MCF 10A (cell line): ENCODE measurements at places on chromosomes 7 and 10.

GRCh38 chr7:47300472-47301104, 281.3 kb downstream of the TNS3 start:
- DNase-seq = no peak

GRCh38 chr10:5434017-5434753, 21.8 kb downstream of the NET1 start:
- DNase-seq = peak; percentile 64

- DNase-seq = no peak
Observed at GRCh38 chr7:109895536-109895935, 1195.4 kb upstream of the LRRN3 start.

- DNase-seq = peak; percentile 48
Observed at GRCh38 chr10:117677890-117678500, 135.4 kb downstream of the EMX2 start.

DNA sequence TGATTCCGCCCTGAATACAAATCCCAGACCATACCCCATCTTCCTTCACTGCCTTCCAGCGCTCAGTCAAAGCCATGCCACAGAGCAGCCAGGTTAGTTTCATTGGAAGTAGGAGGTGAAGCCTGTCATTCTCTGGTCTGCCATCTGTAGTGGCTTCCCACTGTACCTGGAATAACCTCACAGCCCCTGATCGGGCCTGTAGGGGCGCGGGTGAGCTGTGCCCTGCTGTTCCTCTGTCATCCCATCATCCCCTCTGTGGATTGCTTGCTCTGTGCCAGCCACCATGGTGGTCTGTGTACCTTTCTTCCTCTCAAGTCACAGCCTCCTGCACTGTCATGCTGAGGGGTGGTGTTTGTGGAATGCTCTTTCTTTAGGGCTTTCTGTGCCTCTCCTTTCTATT, 155.1 kb downstream of the ZNF22 start:
- no peak for DNase-seq

- DNase-seq = peak; percentile 64
Observed at GRCh38 chr10:58642283-58642682, 129.6 kb downstream of the BICC1 start.

DNA sequence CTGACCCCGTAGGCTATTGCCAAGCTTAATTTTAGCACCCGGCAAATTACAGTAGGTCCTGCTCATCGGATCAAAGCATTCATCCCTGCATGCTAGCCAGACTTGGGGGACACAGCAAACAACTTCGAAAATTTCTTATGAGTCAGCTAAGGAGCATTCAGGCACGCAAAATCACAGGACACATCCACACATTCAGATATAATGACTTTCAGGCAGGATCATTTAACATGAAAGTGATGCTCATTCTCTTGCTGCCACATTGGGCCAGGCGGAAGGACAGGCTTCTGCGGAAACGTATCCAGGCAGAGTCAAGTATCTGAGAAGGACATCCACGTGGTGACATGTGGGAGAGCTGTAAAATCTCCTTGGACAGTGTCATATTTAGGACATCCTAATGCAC, 474.0 kb upstream of the NRP1 start:
- DNase-seq = no peak

- peak; percentile 71 for DNase-seq
Observed at GRCh38 chr10:119197921-119198320, 9.4 kb upstream of the GRK5 start.

DNA sequence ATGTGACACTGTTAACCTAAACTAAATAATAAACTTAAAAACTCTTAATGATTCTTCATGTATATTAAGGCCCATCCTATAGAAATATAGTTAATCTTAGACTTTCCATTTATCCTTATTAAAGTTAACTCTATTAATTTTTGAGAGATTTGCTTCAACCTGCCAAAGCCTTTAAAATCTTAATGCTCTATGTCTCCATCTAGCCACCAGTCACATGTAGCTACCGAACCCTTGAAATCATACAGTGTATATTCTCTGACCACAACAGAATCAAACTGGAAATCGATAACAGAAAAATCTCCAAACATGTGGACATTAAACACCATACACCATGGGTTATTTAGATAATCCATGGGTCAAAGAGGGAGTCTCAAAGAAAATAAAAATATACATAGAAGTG, 51.9 kb downstream of the ASZ1 start:
- peak; percentile 3 for DNase-seq

DNA sequence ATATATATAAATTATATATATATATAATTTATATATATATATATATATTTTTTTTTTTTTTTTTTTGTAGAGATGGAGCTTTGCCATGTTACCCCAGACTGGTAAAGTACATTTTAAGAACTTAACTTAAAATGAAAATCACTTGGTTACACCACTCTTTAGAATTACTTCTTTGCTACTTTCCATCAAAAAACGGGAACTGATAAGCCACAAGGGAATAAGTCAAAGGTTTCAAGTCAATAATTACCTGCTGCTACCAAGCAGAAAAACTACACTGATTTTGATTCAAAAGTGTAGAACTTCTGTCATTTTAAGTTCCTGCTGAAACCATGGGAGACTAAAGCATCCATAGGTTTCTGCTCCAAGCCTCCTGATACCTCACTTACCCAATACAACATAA, 12.2 kb downstream of the PPA1 start:
- DNase-seq = no peak

DNA sequence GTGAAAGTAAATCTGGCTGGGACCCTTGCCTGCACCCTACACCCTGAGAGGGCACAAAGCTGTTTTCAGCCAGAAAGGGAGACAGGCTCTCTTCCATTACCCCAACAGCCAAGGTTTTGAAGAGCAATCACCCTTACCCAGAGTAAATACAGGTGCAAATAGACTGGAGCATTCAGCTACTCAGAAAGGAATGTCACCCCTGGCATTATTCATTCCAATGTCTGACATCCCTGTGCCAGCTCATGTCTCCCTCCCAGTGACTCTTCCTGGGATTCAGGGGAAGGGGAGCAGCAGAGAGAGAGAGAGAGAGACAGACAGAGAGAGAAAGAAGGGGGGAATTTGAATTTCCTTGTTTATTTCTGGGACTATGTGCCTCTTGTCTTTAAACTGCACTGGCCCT, 611.8 kb downstream of the SORCS3 start:
- no peak for DNase-seq

GRCh38 chr7:130960208-130960988, 226.4 kb upstream of the KLF14 start:
- peak; percentile 96 for DNase-seq

- no peak for DNase-seq
Observed at GRCh38 chr7:158351481-158351880, 236.1 kb downstream of the PTPRN2 start.

GRCh38 chr7:122309421-122309820, 4.9 kb upstream of the FEZF1 start:
- DNase-seq = no peak

GRCh38 chr10:86785037-86785436, 28.6 kb downstream of the BMPR1A start:
- no peak for DNase-seq

DNA sequence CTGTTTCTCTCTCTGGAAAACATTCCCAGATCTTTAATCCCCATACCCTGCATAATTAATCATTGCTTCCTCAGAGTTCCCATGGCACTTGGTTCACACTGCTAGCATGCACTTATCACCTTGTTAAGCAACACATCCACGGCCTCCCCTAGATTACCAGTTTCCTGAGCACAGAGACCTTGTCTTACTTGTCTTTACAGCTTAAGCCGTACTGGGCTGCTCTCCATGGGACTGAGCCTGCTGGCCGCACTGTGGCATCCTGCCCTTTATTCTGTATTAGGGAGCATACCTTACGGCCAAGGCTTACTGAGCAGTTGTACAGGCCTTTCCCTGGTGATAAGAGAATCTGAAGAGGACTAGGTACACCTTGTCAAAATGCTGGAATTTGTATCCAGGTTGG, 190.2 kb downstream of the REEP3 start:
- DNase-seq = peak; percentile 33

DNA sequence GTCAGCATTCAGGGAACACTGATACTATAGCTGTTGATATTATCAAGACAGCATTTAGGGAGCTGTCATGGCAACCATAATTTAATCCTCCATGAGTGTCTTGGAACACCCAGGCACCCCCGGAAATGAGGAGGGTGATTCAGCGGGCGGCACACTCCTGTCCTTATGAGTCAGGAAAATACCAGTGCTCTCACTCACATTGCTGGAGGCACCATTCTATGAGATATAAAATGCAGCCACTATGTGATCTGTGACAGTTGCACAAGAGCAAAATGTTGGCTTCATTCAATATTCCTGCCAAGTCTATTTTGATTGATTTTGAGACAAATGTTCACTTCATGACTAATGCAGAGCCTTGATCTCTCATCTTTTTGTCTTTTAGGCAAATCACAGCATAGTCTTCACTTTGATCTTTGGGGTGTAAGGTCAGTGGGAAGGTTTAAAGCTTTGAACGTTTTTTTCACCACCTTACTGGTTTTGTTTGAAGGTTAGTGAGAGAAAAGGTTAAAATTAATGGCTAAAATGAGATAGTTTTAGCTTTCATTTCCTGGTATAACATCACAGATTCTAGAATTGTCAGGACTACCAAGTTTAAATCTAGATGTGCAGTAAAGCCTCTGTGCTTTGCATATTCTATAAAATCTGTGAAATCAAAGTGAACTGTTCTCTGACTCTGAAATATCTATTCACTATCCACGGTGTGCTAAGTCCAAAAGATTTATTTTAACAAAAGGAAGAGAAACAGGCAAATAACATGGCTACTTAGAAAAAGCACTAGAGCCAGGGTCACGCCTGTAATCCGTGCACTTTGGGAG, 12.4 kb upstream of the ARHGAP12 start:
- peak; percentile 98 for DNase-seq

DNA sequence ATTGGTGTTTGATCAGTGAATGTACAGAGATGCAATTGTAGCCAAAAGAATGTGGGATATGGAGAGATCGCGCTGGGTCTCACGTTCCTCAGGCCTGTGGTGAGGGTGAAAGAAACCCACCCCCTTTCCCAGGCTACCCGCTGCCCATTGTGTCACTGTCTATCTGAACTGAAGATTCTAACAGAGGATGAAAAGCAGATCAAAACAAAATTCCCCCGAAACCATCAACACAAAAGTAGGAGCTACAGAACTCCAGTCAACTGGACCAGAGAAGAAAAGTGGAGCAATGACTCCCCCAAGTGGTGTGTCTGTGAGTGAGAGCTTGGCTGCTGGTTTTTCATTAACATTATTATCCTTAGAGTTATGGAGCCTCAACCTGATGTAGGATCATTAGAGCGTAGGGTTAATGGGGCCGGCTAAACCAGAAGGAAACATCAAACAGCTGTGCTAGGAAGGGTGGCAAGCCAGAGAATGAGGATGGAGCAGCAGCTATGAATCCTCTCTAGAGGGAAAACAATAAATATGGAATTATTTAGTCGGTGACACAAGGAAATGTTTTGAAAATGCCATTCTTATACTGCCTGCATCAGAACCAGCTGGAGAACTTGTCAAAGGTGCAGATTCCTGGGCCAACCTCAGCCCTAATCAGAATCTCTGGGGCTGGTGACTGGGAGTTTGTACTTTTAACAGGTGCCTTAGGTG, 38.3 kb downstream of the AKR1B1 start:
- DNase-seq = peak; percentile 88

GRCh38 chr10:55500931-55501559, 700.0 kb upstream of the PCDH15 start:
- DNase-seq = peak; percentile 53

DNA sequence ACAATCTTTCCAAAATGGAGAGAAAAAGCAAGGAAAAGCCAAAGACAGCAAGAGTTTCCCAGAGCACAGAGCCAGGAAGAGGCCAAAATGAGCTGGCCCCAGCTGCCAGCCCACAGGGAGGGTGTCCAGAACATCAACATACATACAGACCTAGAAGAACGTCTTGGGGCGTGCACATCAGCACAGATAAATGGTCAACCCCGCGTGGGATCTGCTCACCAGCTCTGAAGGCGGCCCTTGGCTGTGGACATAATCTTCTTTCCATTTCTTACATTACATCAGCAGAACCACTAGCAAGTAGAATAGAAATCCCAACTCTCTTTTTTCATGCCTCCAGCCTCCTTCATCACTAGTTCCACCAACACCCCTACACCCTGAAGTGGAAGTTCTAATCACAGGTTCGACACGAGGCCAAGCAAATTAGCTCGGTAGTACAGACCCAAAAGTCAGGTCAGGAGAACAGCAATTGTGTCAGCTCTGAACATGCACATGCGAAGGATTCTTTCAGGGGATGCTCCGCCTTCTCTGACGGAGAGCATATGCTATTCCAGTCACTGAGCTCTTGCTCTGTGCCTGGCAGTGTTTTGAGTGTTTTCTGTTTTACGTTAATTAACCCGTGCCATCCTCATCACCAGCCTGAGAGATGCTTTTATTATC, 16.4 kb downstream of the SH3PXD2A start:
- DNase-seq = no peak

DNA sequence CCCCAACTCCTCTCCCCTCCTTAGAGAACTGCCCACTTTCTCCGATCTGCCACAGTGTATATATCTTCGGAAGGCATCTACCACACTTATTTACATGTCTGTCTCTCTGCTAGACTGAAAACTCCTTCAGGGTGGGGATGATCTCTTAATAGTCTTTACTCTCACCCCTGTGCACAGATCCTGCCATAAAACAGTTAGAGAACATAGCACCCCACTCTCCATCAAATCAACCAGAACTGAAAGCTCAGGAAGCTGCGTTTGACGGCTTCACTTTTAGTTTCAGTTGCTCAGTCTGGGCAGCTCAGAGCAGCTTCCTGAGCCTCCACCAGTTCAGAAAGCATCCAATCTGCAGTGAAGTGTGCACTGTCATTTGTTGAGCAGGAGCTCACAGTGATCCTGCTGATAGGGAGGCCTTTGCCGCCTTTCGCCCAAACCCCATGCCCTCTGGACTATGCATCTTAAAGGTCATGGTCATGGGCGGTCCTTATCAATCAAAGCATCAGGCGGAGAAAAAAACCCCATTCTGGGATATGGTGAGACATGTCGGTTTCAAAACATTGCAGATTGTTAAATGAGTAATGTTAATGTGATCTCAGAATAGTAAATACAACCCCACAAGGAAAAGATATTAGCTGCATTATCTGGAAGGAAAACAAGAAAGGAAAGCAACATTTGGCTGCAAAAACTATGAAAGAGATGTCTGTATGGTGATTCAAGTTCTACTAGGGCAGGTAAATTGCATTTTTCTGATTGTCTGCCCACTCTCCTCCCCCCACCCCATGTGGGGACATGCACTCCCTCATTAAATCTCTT, 167.1 kb upstream of the ADO start:
- peak; percentile 47 for DNase-seq

DNA sequence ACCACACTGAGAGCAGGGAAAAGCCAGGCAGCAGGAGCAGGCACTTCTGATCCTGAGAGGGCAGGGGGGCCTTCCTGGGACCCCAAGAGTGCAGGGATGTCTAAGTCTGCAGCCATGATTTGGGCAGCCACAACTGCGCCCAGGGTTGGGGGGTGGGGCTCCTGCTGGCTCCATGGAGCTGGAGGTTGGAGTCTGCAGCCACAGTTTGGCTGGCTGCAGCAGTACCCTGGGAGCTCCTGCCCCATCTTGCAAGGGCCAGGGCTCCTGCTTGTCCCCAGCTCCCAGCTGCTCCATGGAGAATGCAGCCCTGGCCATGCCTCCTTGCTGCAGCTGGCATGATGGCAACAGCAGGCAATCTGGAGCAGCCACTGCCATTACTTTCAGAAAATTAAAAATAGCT, 679.7 kb upstream of the LRRTM3 start:
- no peak for DNase-seq

GRCh38 chr7:77825131-77825530, 26.6 kb downstream of the PHTF2 start:
- no peak for DNase-seq

- DNase-seq = no peak
Observed at GRCh38 chr7:451255-452225, 68.1 kb downstream of the PDGFA start.

- no peak for DNase-seq
Observed at GRCh38 chr7:113408999-113409398, 290.6 kb upstream of the SMIM30 start.
